ENCODE measurements at places on chromosomes 2 and 18.
A peak's percentile ranks its signal among the peaks of the same experiment; 100 is the strongest.

- peak; percentile 66 for DNase-seq
Measured at GRCh38 chr18:36297417-36298125, at the start of gene FHOD3. FHOD3 (plus strand) TSS chr18:36297713; CDS start chr18:36297836, 123 bp downstream.

GRCh38 chr2:215979620-215980019, 33.7 kb downstream of the MREG start:
- no peak for DNase-seq

GRCh38 chr2:48756289-48756688, 765 bp upstream of the LHCGR start:
- no peak for DNase-seq

DNA sequence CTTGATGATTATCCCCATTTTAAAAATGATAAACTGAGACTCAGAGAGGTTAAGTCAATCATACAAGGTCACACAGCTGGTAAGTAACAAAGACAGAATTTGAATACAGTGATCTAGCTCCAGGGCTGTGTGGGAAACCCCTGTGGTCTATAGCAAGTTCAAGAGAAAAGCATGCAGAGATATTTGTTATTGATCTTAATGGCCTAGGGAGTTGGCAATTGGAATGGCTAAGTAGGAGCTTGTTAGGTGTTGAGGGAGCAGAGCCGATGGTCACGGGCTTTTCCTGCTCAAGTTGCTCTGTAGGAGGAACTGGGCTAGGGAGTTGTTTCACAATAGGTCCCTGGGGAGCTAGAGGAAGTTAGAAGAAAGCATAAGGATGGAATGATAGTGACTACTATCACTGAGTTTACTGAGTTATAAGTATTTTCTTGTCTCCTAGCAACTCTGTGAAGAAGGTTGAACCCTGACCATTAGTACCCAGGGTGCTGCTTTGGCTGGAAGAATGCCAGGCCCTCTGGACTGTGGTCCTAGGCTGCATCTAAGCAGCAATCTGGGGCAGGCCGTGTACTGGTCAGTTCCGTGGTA, 30.0 kb downstream of the RNF125 start:
- DNase-seq, result no peak

- no peak for DNase-seq
Measured at GRCh38 chr2:253202-253638, 10.6 kb downstream of the SH3YL1 start.

- DNase-seq, result no peak
Measured at GRCh38 chr2:158775273-158776027, 19.7 kb upstream of the DAPL1 start.

GRCh38 chr2:162828545-162828944, 10.0 kb downstream of the KCNH7 start:
- DNase-seq, result no peak

GRCh38 chr18:43314941-43315340, 37.7 kb upstream of the SYT4 start:
- DNase-seq, result no peak

GRCh38 chr18:49548229-49548636, 13.6 kb upstream of the LIPG start:
- no peak for DNase-seq

GRCh38 chr2:15665943-15666460, 74.3 kb downstream of the DDX1 start:
- no peak for DNase-seq

DNA sequence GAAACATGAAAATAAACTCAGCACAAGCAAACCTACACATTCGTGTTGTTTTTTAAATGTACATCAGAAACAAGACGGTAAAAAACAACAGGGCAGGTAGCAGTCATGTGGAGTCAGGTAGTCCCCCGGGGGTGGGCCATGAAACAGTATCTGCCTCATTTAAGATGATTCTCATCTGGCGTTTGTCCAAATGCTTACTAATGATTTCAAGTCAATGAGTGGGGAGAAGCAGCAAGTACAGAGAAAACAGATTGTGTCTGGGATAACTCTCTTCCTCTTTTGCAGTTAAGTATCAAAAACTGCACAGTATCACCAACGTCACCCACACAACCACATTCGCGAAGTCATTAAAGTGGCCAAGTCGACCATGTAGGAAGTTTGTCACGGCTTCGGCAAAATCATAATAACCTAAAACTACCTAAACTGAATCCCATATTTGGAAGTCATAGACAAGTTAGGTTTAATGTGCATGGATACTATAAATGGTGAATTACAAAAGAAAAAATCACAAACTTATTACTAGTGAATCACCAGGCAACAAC, 1.3 kb downstream of the LAPTM4A start:
- DNase-seq, result no peak

- DNase-seq, result peak; percentile 65
Measured at GRCh38 chr18:80109676-80110078, 615 bp downstream of the ADNP2 start.

- no peak for DNase-seq
Measured at GRCh38 chr2:41948397-41948763, 99.4 kb upstream of the PKDCC start.

GRCh38 chr2:11540148-11540995, 6.5 kb downstream of the GREB1 start:
- peak; percentile 70 for DNase-seq

GRCh38 chr2:231545105-231545902, 15.1 kb upstream of the NMUR1 start:
- DNase-seq, result no peak

All from NCI-H1092 (cell line).